ENCODE measurements at places on chromosomes 1 and 21. TPM values are rescaled to one million over a fixed set of nuclear protein-coding genes. Genes with fewer than 3 reads are reported as not detected.

The NBL1 gene
- 54.3 TPM for total RNA-seq

The MROH9 gene
- not detected for total RNA-seq

The SNX27 gene
- total RNA-seq, result 11.8 TPM

The SAMD11 gene
- total RNA-seq, result not detected

The TMEM53 gene
- 6.6 TPM for total RNA-seq

The LDLRAD1 gene
- not detected for total RNA-seq

The HLX gene
- total RNA-seq, result 45.7 TPM

The TMEM200B gene
- 1.8 TPM for total RNA-seq

The PGBD5 gene
- not detected for total RNA-seq

The PRELP gene
- not detected for total RNA-seq

The FCRL2 gene
- not detected for total RNA-seq

The PRKCZ gene
- total RNA-seq, result 3.7 TPM

The MARCKSL1 gene
- total RNA-seq, result 119 TPM

The WNT3A gene
- not detected for total RNA-seq

The C1orf56 gene
- total RNA-seq, result 2.5 TPM

The EFNA4 gene
- total RNA-seq, result 7.9 TPM

The DCST1 gene
- total RNA-seq, result not detected

The C1orf87 gene
- not detected for total RNA-seq

The EFHD2 gene
- total RNA-seq, result 252 TPM

The ACOT11 gene
- total RNA-seq, result 3.3 TPM

The ZFP69 gene
- 2.1 TPM for total RNA-seq

The DNM3 gene
- total RNA-seq, result 1.0 TPM

The NPHP4 gene
- total RNA-seq, result 3.3 TPM

All from mammary microvascular endothelial cell (primary cell).